ENCODE measurements at places on chromosomes 7 and 10. TPM values are rescaled to one million over a fixed set of nuclear protein-coding genes. Genes with fewer than 3 reads are reported as not detected.

- H3K4me1 ChIP-seq: no peaks in the 10 kb centered on the region
- H3K27me3 ChIP-seq: no peaks in the 10 kb centered on the region
- H3K4me3 ChIP-seq: no peak overlapping the region
- H3K36me3 ChIP-seq: no peaks in the 10 kb centered on the region
- DNase-seq: peak; percentile 31
Measured at GRCh38 chr10:123309731-123310130, 155.5 kb downstream of the BUB3 start.

- peak overlapping the region; percentile 67 for H3K27ac ChIP-seq
- H3K36me3 ChIP-seq: peaks cover 76% of the 10 kb centered on the region
- H3K4me1 ChIP-seq: peaks cover 88% of the 10 kb centered on the region
- no peak for DNase-seq
Measured at GRCh38 chr10:95392217-95392584, 101.4 kb upstream of the PDLIM1 start.

DNA sequence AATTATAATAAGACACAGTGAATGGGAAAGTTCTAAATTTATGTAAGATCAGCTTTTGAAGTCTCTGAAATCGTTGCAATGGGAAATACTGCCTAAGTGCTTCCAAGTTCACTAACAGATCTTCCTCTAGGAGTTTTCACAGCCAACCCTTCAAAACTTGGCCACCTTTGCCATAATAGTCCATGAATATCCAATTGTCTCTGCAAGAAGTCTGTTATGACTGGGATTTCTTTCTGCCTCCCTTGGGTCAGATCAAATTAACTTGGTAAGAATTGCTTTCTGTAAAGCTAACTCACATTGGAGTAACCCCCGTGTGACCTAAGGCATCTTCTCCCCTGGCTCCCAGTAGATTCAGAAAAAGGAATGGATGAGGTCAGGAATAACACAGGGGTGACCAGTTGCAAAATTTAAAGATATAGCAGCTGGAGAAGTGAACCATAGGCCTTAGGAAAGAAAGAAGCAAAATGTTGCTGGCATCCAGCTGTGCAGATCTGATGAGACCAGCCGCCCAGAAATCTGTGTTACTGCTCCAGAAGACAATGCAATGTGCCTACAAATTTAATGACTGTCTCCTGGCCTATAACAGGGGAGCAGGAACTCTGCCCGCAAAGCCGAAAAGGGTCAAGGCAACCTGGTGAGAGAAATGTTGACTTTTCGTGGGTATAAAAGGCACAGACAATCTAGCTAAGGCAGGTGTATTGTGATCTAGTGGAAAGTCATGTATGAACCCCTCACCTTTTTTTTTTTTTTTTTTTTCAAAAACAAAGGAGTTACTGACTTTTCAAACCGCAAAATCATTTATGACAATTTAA lies 7.5 kb upstream of the OPTN start:
- H3K27ac ChIP-seq: no peak overlapping the region
- H3K36me3 ChIP-seq: no peaks in the 10 kb centered on the region
- peaks cover 9% of the 10 kb centered on the region for H3K4me1 ChIP-seq
- H3K4me3 ChIP-seq: no peak overlapping the region

Gene PLA2G12B
- total RNA-seq: not detected

Data from esophagus muscularis mucosa (tissue), 4 donors.